ENCODE measurements at places on chromosomes 5 and 9. TPM values are rescaled to one million over a fixed set of nuclear protein-coding genes. Genes with fewer than 3 reads are reported as not detected.

The PPP2R2B gene
- total RNA-seq, result not detected

The BNC2 gene
- 10.4 TPM for total RNA-seq

The ENG gene
- total RNA-seq, result 76.9 TPM

The CCDC192 gene
- total RNA-seq, result not detected

The PCDHB14 gene
- total RNA-seq, result 1.8 TPM

The SOWAHA gene
- not detected for total RNA-seq

The MARVELD2 gene
- 4.4 TPM for total RNA-seq

Measured in bladder microvascular endothelial cell (primary cell).